ENCODE measurements at places on chromosomes 4 and X. TPM values are rescaled to one million over a fixed set of nuclear protein-coding genes. Genes with fewer than 3 reads are reported as not detected.

GRCh38 chrX:127552571-127552970 lies 499.6 kb downstream of the ACTRT1 start:
- no peak for DNase-seq

DNA sequence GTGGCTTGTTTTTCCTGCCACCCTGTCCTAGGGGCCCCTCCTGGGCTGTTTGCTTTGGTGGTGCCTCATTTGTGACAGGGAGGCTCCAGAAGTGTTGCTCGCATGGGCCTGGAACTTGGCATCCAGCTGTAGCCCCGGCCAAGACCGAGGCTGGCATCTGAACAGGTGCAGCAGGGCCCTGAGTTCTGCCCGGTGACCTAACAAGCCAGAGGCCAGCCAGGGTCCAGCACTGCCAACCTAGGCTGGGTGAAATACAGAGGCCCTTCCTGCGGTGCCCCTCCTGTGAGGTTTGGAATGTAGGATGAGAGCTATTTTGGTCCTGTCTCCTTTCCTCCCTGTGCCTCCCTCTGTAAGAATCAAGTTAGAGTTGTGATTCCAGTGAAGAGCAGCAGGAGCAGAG lies 58.5 kb downstream of the STARD8 start:
- no peak for DNase-seq

GRCh38 chr4:131419147-131419546 lies 1729.9 kb upstream of the PCDH10 start:
- no peak for DNase-seq

Gene VCX3B
- not detected for total RNA-seq

DNA sequence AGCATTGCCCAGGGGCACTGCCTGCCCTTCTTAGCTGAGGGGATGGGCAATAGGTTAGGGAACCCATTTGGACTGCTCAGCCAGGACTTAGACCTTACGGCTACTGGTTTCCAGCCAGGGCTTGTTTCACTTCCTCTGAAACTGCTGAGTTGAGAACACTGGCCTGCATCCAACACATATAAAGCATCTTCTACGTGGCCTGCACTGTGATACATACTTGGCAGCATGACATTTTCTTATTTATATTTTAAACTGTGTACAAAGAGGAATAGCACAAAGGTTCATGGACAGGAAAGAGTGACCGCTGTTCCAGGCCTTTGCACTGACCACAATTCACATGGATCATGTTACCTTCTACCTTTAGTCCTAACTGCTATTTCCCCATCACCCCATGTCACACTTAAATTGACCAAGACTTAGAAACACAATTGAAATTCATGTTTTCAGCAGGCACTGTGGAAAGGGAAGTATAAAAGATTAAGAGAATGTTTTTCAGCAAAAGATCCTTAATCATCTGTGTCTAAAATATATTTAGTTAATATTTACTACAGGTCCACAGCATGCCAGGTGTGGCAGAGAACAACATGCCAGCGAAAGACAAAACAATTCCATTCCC lies 43.7 kb downstream of the NLGN4X start:
- peak; percentile 7 for DNase-seq

Gene TADA2B
- 4.8 TPM for total RNA-seq

- no peak for DNase-seq
Measured at GRCh38 chr4:99024481-99025275, 29.2 kb downstream of the METAP1 start.

DNA sequence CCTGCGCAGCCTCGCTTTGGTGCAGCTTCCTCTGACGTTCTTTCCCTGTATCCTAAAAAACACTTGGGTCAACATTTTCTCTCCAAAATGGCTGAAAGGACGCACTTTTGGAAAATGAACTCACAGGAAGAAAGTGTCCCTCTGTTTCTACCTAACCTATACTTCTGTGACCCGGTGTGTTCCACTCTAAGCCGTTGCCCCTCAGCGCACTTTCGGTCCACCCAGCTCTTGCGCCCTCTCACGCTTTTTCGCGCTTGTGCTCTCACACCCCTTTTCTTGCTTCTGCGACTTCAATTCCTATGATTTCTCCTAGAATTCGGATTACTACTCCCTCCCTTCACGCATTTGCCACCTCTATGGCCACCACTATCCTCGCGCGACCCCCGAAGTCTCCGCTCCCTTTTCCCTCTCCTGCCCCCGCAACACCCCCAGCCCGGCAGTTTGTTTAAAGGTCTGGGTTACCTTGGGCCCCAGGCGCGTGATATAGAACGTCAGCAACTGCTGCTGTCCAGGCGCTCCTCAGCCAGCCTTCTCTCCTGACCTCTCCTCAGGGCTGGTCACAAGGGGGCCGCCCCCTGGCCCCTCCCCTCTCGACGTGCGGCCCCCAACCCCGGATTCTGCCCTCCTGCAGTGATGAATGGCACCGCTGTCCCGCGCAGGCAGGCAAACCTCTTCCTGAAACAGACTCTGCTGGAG lies at the start of gene USP51:
Gene USP51 (minus strand): TSS at position 535 of the 696 bp plus-strand sequence. CDS start 909 bp downstream, outside the sequence.
- peak; percentile 47 for DNase-seq

Gene P2RY4
- total RNA-seq = 0.81 TPM

DNA sequence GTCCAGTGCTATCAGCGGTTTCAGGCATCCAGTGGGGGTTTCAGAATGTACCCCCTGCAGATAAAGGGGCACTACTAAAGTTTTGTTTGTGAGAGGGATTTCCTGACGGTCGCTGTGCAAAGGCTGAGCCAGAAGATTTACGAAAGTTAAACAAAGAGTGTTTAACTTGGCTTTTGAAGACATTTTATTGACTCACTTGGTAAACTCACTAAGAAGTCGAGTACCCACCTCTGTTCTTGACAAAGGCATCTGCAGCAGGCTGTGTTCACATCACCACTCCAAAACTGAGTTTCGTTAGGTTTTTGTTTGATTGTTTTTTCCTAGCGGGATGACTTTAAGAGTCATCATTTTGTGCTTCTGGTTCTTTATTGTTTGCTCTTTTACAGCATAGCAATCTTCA lies 143.9 kb upstream of the TBL1X start:
- no peak for DNase-seq

DNA sequence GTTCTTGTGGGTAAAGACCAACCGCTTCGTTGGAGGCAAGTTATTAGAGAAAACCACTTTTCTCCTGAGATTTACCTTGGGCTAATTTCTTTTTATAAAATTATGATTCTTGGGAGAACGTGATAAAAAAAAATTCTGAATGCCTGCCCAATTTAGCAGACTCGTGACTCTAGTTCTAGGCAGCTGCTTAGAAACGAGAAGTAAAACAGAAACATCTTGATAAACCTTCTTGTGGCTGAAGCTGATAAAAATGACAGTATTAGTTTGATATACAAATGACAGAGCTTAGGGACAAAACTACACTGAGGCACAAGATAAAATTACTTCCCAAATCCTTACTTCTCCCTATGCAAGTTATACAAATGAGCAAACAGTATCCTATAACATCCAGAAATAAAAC lies 458.9 kb upstream of the TEX13C start:
- no peak for DNase-seq

DNA sequence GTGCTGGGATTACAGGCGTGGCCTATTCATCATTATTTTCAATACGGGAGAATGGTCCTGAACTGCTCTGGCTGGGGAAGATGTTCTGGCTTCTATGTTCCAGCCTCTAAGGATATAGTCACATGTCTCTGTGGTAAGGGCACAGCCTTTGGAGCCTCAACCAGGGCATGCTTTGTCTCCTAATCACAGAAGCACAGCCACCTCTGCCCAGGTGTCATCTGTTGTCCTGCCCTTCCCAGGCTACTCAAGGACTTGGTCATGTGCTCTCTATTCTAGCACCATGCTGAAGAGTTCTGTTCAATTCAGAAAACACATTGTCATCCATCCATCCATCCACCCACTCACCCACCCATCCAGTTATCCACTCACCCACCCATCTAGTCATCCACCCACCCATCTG lies 29.5 kb downstream of the ASMTL start:
- DNase-seq = no peak

- DNase-seq = no peak
Measured at GRCh38 chr4:111267786-111268185, 644.9 kb upstream of the PITX2 start.

GRCh38 chr4:158936238-158936637 lies 166.6 kb upstream of the RAPGEF2 start:
- DNase-seq = no peak

Gene HTN1
- not detected for total RNA-seq

DNA sequence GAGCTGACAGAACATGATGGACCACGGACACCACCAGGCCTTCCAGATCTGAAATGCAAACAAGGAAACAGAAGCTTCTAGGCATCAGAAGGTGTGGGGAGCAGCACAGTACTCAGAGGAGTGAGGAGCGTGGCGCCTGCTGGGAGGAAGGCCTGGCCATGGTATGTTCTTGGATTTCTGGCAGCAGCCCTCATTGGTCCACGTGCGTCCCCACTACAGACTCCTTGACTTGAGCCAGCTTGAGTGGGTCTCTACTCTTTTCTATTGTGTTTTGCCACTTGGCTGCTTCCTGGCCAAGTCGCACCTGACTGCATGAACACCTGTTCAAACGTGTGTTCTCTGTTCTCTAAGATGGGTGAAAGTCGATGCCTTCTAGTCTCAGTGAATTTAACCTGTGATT lies 18.0 kb downstream of the ZNF275 start:
- DNase-seq = no peak

DNA sequence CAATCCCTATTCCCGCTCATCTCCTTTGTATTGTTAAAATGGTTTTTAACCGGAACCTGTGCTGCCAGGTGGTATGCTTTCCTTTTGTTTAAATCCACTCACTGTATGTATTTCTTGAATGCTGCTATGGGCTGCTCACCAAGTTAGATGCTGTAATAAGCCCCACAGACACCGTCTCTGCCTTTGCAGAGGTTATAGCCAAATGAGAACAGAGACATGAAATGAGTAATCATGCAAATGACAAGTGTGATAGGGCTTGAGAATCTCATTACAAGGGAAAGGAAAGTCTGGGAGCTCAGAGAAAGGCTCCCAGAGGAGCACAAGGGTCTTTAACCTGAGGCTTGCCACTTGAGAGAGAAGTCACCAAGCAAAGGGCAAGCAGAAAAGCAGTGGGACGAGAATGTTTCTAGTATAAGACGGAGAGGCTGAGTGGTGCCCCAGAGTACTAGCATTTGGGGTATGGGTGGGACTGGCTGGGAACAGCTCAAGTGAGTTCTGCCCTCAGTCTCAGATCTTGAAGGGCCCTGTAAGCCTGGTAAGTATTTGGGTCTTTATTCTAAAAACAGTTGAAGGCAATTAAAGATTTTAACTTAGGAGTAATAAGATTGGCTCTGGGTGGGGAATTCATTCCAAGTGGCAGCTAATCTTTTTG lies 110.8 kb upstream of the H2AZ1 start:
- no peak for DNase-seq

GRCh38 chr4:39729557-39729956 lies 31.6 kb downstream of the UBE2K start:
- DNase-seq = no peak

Gene PAGE4
- total RNA-seq = not detected

Gene POU3F4
- total RNA-seq = under 0.01 TPM
